ENCODE measurements at places on chromosomes 11 and 22.

- DNase-seq: no peak
Observed at GRCh38 chr22:50672041-50672440, 582 bp upstream of the SHANK3 start.

DNA sequence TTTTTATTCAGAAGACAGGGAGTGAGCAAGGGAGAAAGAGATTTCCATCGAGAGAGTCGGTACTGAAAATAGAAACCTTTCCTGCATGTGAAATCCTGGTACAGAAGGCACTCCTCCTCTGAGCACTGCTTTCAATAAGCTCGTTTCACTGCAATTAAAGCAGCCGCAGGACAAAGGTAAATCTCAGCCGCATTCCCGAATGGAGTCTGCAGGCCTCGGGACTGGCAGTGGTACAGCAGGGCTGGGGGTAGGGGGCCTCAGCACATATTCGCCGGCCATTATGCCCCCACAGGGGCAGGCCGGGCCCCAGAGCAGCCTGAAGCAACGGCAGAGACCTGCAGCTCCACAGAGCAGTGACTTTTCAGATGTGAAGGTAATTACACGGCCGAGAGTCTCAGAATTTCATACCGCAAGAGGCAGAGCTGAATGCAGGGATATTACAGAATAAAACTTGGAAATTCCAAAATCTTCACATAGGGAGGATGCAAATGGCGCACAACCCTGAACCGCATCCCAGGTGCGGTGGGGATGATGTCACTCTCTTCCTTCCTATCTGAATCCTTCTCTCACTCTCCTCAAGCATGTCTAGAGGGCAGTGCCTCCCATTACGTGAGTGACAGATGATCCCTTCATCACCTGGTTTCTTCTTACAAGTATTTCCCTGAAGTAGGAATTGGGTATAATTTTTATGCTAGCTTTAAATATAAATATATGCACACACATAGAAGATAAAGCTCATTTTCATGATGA, 622.1 kb downstream of the OPCML start:
- DNase-seq: peak; percentile 24

DNA sequence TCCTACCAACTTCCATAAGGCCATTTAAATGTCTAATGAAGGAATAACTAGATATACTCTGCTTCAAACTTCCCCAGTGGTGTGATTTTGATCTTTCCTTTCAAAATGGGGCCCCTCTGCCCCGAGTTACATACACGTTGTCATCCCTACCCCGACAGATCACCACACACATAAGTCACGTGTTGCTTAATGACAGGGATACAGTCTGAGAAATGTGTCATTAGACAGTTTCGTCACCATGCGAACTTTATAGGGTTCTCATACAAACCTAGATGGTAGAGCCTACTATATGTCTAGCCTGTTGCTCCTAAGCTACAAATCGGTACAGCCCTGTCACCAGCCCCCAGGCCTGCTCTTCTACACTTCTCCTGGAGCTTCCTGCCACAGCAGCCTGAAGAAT, 49.8 kb upstream of the SCUBE2 start:
- DNase-seq: no peak

DNA sequence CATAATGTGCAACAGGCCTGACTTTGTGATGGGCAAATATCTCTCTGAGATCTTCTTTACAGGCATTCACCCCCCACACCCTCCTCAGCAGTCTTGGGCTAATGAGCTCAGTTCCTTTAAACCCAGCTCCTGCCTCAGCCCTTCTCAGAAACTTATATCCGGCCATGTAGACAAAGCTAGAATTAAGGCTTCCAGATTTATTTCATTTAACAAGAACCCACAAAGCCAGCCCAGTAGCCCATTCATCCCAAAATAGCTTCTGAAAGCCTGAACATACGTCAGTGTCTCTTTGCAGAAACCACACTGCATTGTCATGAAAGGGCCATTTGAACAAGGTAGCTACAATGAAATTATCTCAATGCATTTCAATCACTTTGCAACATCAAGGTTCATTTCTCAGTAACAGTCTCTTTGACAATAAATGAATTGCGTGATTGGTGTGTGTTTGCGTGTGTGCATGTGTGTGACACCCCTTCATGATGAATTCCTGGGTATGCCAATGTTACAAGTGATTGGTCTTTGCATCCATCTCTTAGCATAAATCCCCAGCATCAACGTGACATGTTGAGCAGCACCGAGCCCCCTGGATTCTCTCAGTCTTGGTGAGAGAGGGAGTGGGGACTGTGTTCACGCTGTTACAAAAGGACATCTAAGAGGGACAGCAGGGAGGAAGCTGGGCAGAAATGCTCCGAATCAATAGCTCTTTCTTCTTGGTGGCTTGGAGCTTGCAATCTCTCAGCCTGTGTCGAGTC, 299.6 kb downstream of the KIRREL3 start:
- no peak for DNase-seq

Data from NCI-H2227 treated with DMSO at 0.1 percent for 48 hours (cell line).